Neural crest cell (in vitro differentiated cells): ENCODE measurements at places on chromosomes 1 and 21. TPM values are rescaled to one million over a fixed set of nuclear protein-coding genes. Genes with fewer than 3 reads are reported as not detected.

DNA sequence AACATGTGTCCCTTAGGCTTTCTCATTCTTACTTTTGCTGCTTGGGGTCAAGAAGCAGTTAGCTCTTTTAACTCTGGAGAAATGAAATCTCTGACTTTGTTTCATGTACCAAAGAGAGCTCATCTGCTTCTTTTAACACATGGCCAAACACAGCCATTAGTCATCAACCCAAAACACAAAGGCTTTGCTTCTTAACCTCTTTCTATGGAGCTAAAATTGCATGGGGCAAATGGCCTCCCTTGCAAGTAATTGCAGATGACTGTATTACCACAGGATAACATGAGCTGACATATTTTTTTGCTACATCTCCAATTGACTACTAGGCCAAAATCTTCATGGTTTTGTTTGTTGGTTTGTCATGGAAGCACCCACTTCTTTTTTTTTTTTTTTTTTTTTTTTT lies 300.9 kb downstream of the BRINP3 start:
- no peak overlapping the region for H3K4me3 ChIP-seq
- DNase-seq = no peak
- H3K27me3 ChIP-seq = no peaks in the 10 kb centered on the region
- H3K4me1 ChIP-seq = no peaks in the 10 kb centered on the region

DNA sequence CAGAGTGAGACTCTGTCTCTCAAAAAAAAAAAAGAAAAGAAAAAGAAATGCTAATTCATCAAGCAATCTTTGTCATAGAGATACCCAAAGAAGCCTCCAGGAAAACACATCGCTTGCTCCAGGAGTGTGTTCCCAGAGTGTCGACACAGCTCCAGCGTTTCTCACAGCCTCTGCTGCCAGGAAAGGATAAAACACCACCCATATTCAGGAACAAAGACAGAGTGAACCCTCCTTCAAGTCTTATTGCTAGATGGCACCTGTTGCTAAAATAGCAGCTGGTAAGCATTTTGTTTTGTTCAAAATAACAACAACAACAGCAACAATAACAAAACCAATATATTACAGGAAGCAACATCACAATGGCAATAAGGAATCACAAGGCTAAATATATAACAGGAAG lies 3.1 kb downstream of the ILDR2 start:
- peaks cover 48% of the 10 kb centered on the region for H3K4me1 ChIP-seq
- H3K27me3 ChIP-seq = peaks cover 47% of the 10 kb centered on the region
- H3K4me3 ChIP-seq = peak overlapping the region; percentile 17
- no peak overlapping the region for H3K27ac ChIP-seq
- no peaks in the 10 kb centered on the region for H3K36me3 ChIP-seq

- no peaks in the 10 kb centered on the region for H3K4me1 ChIP-seq
- no peak overlapping the region for H3K27ac ChIP-seq
- no peak for DNase-seq
- no peaks in the 10 kb centered on the region for H3K36me3 ChIP-seq
- no peaks in the 10 kb centered on the region for H3K27me3 ChIP-seq
- H3K4me3 ChIP-seq = no peak overlapping the region
Measured at GRCh38 chr1:3506943-3507342, 52.5 kb downstream of the ARHGEF16 start.

- H3K36me3 ChIP-seq = no peaks in the 10 kb centered on the region
- DNase-seq = peak; percentile 53
- peaks cover 18% of the 10 kb centered on the region for H3K4me1 ChIP-seq
- no peak overlapping the region for H3K27ac ChIP-seq
Measured at GRCh38 chr1:205458777-205459566, 3.1 kb upstream of the BLACAT1 start.

- no peaks in the 10 kb centered on the region for H3K27me3 ChIP-seq
- peak overlapping the region; percentile 46 for H3K27ac ChIP-seq
- DNase-seq = no peak
- no peak overlapping the region for H3K4me3 ChIP-seq
- H3K36me3 ChIP-seq = no peaks in the 10 kb centered on the region
Measured at GRCh38 chr1:99527078-99527477, 118.8 kb upstream of the PALMD start.

- H3K4me1 ChIP-seq = peaks cover 49% of the 10 kb centered on the region
- H3K27ac ChIP-seq = no peak overlapping the region
- no peaks in the 10 kb centered on the region for H3K36me3 ChIP-seq
- no peaks in the 10 kb centered on the region for H3K27me3 ChIP-seq
- no peak for DNase-seq
Measured at GRCh38 chr1:214441119-214441518, 110.3 kb downstream of the PTPN14 start.

DNA sequence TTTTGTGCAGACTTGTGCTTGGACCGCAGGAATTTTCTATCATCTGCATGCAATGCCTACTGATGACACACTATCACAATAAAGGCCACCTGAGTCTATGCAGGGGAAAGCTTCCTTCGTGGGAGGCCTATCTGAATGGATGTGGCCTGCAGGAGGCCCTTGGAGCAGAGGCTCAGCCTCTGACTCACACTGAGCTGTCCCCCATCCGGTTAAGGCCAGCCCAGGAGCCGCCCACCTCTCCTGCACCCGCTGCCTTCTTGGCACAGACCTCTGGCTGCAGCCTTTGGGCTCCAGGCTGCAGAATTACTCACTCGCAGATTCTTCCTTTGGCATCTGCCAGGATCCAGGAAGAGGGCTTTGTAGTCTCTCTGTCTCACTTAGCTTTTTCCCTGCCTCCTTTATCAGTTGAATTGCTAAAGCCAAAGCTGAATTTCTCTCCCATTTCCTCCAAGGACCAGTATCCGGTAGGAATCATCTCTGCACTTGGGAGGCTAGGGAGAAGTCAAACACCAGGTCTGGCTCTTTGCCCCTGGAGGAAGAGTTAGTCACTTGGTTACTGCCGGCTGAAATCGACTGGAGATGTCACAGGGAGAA lies 65.1 kb upstream of the JUN start:
- H3K4me1 ChIP-seq = peaks cover 29% of the 10 kb centered on the region
- no peaks in the 10 kb centered on the region for H3K27me3 ChIP-seq

- H3K4me1 ChIP-seq = peaks cover 4% of the 10 kb centered on the region
- no peaks in the 10 kb centered on the region for H3K36me3 ChIP-seq
- DNase-seq = no peak
- H3K27ac ChIP-seq = no peak overlapping the region
Measured at GRCh38 chr21:26194326-26194725, 23.8 kb upstream of the APP start.

GRCh38 chr1:101153692-101154091 lies 83.1 kb upstream of the S1PR1 start:
- no peak overlapping the region for H3K4me3 ChIP-seq
- H3K27me3 ChIP-seq = no peaks in the 10 kb centered on the region
- no peak overlapping the region for H3K27ac ChIP-seq
- no peak for DNase-seq
- peaks cover 27% of the 10 kb centered on the region for H3K4me1 ChIP-seq
- no peaks in the 10 kb centered on the region for H3K36me3 ChIP-seq

GRCh38 chr1:99407018-99407417 lies 142.7 kb downstream of the PLPPR4 start:
- H3K4me1 ChIP-seq = no peaks in the 10 kb centered on the region
- no peaks in the 10 kb centered on the region for H3K36me3 ChIP-seq
- no peak overlapping the region for H3K27ac ChIP-seq
- no peaks in the 10 kb centered on the region for H3K27me3 ChIP-seq

DNA sequence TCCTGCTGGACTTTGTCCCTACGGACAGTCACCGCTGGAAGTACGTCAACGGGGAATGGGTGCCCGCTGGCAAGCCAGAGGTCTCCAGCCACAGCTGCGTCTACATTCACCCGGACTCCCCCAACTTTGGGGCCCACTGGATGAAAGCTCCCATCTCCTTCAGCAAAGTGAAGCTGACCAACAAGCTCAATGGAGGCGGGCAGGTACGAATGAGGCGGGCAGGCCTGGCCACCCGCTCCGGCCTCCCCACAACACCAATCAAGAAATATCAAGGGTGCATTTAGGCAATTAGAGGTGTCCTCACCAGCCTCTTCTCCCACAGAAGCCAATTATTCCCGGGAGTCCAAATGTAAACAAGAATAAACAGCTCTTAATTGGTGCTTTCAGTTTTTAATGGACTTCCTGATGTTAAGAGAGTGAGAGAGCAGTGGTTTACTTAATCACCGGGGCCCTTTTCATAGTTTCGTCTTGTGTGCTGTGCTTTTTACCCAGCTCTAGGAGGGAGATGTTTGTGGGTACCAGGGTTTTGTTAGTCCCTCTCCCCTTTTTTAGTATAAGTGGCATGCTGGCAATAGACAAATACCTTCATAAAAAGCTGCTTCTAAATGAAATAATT lies 10.7 kb downstream of the TBX19 start:
- H3K4me3 ChIP-seq = no peak overlapping the region
- DNase-seq = no peak
- H3K36me3 ChIP-seq = no peaks in the 10 kb centered on the region
- H3K27ac ChIP-seq = no peak overlapping the region
- no peaks in the 10 kb centered on the region for H3K27me3 ChIP-seq
- H3K4me1 ChIP-seq = peaks cover 11% of the 10 kb centered on the region

GRCh38 chr1:31714442-31715086 lies 10.7 kb upstream of the COL16A1 start:
- peak overlapping the region; percentile 85 for H3K4me3 ChIP-seq
- no peak overlapping the region for H3K27ac ChIP-seq
- peak; percentile 40 for DNase-seq
- no peaks in the 10 kb centered on the region for H3K36me3 ChIP-seq
- H3K4me1 ChIP-seq = peaks cover 38% of the 10 kb centered on the region

- H3K27me3 ChIP-seq = peaks cover 9% of the 10 kb centered on the region
- H3K4me3 ChIP-seq = no peak overlapping the region
- no peak for DNase-seq
Measured at GRCh38 chr1:154860156-154860870, 9.8 kb downstream of the KCNN3 start.

- peak; percentile 26 for DNase-seq
- no peak overlapping the region for H3K4me3 ChIP-seq
- H3K36me3 ChIP-seq = no peaks in the 10 kb centered on the region
- no peaks in the 10 kb centered on the region for H3K27me3 ChIP-seq
Measured at GRCh38 chr1:177355575-177355974, 184.8 kb downstream of the BRINP2 start.

DNA sequence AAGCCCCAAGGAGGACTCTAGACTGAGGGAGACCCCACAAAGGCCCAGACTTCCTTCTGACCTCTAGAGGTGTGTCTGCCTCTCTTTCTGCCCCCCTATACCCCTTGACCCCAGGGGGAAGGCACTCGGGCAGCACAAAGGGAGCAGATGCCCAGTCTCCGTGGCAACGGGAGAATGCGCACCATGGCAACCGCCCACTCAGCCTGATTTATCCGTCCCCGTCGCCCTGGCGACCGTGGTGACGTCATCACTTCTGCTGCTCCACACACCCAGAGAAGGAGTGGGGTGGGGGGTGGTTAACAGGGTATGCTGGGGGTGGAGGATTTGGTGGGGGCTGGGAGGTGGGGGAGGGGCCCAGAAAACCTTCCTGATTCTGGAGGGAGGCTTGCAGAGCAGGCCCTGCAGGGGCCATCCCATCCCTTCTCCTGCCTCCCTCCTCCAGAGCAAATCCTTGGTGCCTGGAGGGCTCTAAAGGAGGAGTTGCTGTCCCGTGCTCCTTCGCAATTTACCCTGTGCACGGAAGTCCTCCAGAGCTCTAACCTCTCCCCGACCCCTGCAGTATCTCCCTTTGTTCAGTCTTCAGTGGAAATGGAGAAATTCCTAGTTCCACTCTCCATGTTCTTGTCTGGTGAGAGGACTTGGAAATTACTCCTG lies 6.3 kb downstream of the CELF3 start:
- H3K27ac ChIP-seq = peak overlapping the region; percentile 87
- no peaks in the 10 kb centered on the region for H3K36me3 ChIP-seq
- peaks cover 4% of the 10 kb centered on the region for H3K27me3 ChIP-seq
- peak overlapping the region; percentile 49 for H3K4me3 ChIP-seq
- DNase-seq = peak; percentile 82
- peaks cover 29% of the 10 kb centered on the region for H3K4me1 ChIP-seq

GRCh38 chr1:8371372-8371991 lies 53.6 kb downstream of the SLC45A1 start:
- no peak overlapping the region for H3K4me3 ChIP-seq
- peaks cover 82% of the 10 kb centered on the region for H3K4me1 ChIP-seq
- H3K27me3 ChIP-seq = no peaks in the 10 kb centered on the region
- no peak for DNase-seq

- H3K36me3 ChIP-seq = peaks cover 7% of the 10 kb centered on the region
- no peak overlapping the region for H3K4me3 ChIP-seq
- H3K27me3 ChIP-seq = no peaks in the 10 kb centered on the region
Measured at GRCh38 chr1:65435987-65436386, 15.5 kb downstream of the LEPR start.

- no peak for DNase-seq
- H3K27me3 ChIP-seq = peaks cover 45% of the 10 kb centered on the region
- H3K4me1 ChIP-seq = peaks cover 27% of the 10 kb centered on the region
- no peaks in the 10 kb centered on the region for H3K36me3 ChIP-seq
Measured at GRCh38 chr1:44405798-44406736, 1.0 kb downstream of the RNF220 start.

DNA sequence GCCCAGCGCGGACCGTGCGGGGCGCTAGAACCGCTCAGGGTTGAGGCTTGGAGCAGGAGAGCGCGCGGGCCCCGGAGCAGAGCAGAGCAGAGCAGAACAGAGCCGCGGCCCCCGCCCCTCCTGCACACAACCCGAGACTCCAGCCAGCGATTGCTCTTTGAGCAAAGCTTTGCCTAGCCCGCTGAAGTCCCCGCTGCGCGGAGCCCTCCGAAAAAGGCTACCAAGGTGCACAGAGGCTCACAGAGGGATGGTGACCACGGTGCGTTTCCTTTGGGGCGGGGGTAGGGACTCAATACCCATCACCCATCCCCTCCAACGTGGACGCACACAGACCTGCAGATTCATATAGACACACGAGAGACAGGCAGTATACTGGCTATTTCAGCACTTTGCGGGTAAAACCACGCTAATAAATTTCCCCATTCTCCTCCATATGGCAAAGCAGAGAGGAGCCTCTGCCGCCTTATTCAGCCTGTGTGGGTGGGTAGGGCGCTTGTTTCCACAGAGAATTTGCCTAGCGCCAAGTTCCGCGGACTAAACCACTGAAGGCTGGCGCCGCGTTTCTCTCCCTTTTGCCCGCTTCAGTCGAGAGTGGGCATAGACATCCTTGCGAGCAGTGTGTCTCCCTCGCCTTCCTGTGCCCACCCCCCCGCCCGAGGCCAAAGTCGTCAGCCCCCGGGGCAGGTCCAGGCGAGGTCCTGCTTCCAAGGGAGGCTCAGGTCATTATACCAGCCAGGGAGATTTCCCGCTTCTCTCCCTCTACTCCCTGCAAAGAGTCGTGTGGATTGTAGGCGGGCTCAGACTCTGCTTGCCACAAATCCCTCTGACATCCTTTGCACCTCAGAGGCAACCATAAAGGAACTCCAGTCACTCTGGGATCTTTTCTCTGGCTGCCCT lies 8.5 kb downstream of the HLX start:
- peaks cover 17% of the 10 kb centered on the region for H3K4me1 ChIP-seq
- DNase-seq = no peak
- H3K36me3 ChIP-seq = peaks cover 4% of the 10 kb centered on the region
- H3K27me3 ChIP-seq = peaks cover 100% of the 10 kb centered on the region
- H3K4me3 ChIP-seq = no peak overlapping the region

The CA14 gene
- total RNA-seq = 28.9 and 31.9 TPM in 2 replicates

The DSCAM gene
- total RNA-seq = 0.19 and 0.23 TPM in 2 replicates

The OR6K2 gene
- total RNA-seq = not detected in 2 replicates

The SDE2 gene
- total RNA-seq = 18.1 TPM in 2 replicates

The CR1L gene
- total RNA-seq = not detected in 2 replicates

The DAB1 gene
- 14.0 and 16.5 TPM in 2 replicates for total RNA-seq

The LAD1 gene
- total RNA-seq = not detected in 2 replicates

The FRRS1 gene
- total RNA-seq = 8.2 and 9.3 TPM in 2 replicates

The LEFTY1 gene
- total RNA-seq = 0.65 TPM in 1 of 2 replicates, not detected in the other

The SPATA17 gene
- total RNA-seq = 1.7 and 2.5 TPM in 2 replicates

The AUNIP gene
- total RNA-seq = 13.6 and 15.2 TPM in 2 replicates

The FLAD1 gene
- 76.3 and 81.9 TPM in 2 replicates for total RNA-seq

The CBR3 gene
- 2.1 and 2.8 TPM in 2 replicates for total RNA-seq

The RPL22 gene
- 479 and 516 TPM in 2 replicates for total RNA-seq
